Activated naive CD4-positive, alpha-beta T cell treated with Interleukin-2 at 50 U/mL for 16 hours (primary cell): ENCODE measurements at places on chromosomes 5 and 9.
A peak's percentile ranks its signal among the peaks of the same experiment; 100 is the strongest.

GRCh38 chr5:122332599-122333555, 20.8 kb downstream of the SNCAIP start:
- DNase-seq, result no peak

DNA sequence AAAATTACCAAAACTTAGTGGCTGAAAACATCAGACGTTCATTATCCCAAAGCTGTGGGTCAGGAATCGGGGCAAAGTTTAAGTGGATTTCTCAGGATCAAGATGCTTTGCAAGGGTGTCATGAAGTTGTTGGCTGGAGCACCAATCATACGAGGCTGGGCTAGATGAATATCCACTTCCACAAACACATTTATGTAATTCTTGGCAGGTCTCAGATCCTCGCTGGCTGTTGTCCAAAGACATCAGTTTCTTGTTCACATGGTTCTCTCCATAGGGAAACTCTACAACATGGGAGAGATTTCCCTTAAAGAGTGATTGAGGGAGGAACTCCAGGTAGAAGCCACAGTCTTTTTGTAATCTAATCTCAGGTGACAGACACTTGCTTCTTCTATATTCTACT, 20.2 kb upstream of the CCDC192 start:
- no peak for DNase-seq

GRCh38 chr5:154166901-154167791, 23.4 kb upstream of the GALNT10 start:
- no peak for DNase-seq

- DNase-seq, result no peak
These were observed 223.6 kb downstream of the MLLT3 start for GRCh38 chr9:20398536-20399338.

GRCh38 chr5:28743025-28743715, 1704.8 kb upstream of the CDH9 start:
- no peak for DNase-seq

DNA sequence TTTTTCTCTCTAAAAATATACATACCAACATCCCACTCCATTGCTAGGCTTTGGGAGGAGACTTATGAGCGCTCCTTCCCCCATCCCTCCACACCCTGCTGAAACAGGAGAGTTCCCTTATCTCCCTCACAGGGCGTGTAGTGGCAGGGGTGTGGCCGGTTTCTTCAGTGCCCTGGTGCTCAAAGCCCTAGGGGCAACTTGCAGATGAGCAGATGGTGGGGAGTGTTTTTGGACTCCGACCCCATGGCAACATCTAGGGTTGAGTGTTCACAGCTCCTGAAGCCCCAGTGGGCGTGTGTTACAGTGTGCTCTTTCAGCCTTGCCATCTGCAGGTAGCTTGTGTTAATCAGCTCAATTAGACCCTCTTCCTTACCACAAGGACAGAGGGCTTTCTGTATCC, 409.5 kb downstream of the MAT2B start:
- no peak for DNase-seq

DNA sequence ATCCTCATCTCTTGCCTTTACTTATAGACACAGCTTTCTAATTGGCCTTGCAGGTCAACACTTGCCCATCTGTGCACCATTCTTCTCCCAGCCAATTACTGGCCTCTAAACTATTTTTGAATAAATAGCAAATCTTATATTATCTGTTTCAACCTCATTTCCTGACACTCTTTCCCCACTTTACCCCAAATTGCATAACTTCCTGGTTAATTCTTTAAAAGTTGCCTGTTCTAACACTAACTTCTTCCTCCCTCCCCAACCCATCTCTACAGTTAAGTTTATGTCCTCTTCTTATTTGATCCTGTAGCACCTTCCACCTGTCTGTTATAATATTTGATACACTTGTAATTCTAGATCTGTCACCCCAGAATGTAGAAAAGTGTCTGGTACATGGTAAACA, 372.1 kb downstream of the PDE4D start:
- DNase-seq, result no peak

GRCh38 chr5:116772806-116773205, 198.2 kb upstream of the SEMA6A start:
- no peak for DNase-seq

DNA sequence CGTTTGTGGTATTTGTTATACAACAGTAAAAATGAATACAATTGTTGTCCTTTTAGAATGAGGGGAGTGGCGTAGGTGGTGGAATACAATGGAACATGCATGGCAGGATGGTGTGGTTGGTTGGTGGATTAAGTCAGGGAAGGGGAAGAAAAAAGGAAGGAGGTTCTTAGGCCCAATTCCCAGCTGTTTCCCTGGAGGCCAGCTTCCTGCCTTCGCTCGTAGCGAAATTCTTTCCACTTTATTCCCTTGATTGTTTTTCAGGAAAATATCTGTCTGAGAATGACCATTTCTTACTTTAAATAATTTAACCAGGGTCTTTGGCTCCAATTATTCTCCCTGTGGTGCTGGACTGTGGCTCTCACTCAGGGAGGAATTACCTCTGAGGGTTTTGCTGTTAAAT, 24.1 kb upstream of the DMAC1 start:
- no peak for DNase-seq

DNA sequence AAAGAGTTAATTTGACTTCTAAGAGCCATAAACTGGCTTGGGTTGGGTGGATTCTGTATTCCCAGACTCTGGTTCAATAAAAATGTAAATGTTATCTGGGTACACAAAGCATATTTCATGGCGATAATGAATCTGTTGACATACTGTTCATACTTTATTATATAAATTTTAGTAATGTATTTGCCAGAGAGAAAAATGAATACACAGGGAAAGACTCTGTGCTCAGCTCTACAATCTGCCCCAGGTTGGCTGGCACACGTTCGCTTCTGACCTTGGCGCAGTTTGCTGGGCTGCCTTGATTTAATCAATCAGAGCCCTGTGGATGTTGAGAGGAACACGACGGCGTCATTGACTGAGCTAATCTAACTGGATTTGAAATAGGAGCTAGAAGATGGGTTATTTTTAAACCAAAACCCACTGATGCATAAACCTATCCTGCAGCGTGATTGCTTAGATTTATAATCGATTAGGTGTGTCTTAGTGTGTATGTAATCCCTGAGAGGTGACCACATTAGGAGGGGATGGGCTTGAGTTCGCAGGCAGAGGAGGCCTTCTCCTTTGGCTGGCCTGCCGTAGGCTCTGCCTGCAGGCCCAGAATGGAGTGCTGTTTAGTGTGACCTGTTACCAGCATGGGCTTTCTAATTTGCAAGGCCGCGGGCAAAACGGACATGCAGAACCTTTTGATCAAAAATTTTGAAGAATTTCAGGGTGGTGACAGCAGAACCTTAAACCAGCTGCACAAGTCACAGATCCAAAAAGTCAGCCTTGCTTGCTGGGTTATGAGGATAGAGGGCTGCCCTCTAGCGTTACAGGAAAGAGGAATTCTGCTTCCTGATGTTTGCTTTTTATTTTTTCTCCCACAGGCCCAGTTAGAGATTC, 3.9 kb upstream of the ADCY2 start:
- DNase-seq, result no peak

GRCh38 chr9:128257907-128258306, 17.9 kb downstream of the GOLGA2 start:
- DNase-seq, result no peak

DNA sequence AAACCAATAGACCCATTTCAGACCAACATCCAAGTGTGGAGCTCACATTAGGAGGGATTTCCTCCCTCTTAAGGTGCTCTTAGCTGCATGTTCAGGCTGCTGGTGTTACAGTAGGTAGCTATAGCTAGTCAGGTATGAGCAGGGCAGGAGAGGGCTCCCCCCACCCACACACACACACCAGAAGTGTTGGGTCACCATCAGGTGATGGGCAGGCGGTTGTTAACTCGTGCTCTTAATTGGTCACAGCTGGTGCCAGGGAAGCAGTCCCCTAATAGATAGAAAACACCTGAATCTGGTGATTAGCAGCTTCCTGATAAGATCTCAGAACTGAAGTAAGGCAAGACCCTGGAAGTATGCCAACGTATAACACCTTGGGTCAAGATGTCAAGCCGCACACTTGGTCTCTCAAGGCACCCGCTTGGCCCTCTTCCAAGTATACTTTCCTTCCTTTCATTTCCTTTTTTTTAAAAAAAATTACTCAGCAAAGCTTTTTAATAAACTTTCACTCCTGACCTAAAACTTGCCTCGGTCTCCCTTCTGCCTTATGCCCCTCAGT, 532.4 kb downstream of the DNAH5 start:
- no peak for DNase-seq

DNA sequence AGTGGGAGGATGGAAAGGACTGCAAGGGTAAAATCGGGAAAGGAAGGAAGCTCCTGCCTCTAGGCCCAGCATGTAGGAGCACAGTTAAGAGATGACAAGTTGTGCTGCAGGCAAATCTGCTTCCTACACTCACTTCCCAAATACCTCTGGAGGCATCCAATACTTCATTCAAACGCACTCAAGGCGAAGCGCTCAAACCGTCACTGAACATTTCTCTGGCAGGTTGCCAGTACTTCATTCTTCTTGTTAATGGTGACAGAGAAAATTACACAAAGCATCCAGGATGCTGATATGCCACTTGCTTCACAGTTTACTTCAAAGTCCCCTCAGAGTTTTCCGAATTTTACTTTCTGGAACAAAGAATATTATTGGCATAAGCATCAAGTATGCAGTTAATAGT, 59.8 kb downstream of the NREP start:
- DNase-seq, result no peak

- DNase-seq, result no peak
These were observed 25.8 kb upstream of the TRIM32 start for GRCh38 chr9:116661037-116661954.

DNA sequence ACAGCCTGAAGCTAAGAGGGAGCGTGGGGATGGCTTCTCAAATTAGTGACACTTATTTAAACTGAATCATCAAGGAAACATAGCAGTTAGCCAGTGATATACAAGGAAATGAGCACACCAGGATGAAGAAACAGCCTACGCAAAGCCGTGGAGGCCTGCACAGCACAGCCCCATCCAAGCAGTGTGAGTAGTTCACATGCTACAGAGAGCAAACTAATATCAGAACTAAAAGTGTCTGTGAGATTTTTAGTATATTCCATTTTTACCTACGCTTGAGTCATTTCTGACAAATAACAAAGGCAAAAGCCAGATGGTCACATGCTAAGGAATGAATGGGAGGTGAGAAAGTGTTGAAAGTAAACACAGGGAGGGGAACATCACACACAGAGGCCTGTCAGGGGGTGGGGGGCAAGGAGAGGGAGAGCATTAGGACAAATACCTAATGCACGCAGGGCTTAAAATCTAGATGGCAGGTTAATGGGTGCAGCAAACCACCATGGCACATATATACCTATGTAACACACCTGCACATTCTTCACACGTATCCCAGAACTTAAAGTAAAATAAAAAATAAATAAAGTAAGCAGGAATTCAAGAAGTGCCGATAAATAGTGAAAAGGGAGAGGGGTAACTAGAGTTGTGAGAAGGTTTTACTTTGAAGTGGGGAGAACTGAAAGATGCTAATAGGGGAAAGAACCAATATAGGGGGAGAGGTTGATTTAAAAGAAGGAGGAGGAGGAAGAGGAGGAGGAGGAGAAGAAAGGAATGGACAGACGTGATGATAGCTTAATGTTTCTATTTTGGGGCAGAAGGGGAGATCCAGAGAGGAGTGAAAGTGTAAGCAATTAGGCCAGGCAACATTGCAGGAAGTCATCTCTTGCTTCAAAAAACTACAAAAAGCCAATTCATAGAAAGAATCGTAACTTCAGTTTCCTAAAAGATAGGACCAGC, 100.9 kb upstream of the PTGER4 start:
- DNase-seq, result peak; percentile 60

DNA sequence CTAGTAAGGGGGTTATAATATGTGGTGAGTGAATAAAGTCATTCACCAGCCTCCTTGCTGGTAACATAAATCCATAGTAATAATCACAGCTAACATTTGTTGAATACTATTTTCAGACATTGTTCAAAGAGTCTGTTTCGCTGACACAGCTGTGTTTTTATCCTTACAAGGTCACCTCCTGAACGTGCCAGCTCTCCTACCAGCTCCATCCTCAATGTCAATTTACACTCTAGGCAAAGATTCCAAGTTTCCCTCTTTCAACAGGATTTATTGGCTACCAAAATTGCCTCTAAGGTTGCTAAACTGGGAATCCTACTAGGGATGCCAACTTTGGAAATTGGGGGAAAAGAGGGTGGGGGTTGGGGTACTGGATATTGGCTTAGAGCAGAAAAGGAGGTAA, 30.7 kb upstream of the SMC5 start:
- DNase-seq, result no peak

DNA sequence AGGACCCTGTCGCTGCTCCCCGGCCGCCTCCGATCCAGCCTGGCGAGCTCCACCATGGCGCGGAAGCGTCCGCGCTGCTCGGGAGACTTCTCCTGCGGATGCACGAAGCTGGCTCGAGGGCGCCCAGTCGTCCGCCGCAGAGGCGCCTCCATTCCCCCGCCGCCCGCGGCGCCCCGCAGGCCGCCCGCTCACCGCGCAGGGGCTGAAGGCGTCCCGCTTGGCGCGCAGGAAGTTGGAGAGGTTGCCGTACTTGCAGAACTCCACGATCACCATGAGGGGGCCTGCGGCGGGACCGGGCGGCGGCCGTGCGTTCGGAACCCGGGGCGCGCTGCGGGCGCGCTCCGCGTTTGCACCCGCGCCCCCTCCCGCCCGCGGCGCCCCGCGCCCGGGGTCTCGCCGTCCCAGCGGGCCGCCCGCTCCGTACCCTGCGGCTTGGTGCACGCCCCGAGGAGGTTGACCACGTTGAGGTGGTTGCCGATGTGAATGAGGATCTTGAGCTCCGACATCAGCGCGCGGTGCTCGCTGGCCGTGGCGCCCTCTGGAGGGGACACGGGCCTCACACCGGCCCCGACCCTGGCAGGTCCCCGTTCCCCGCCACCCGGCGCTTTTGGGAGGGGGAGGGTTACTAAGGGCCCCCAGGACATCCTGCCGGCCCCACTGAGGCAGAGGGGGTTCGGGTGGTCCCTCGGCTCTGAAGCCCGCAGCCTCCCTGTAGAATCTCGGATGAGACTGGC, 27.7 kb upstream of the SCGB3A1 start:
- DNase-seq, result peak; percentile 17

GRCh38 chr5:160450164-160450932, 28.7 kb downstream of the PTTG1 start:
- DNase-seq, result no peak

- peak; percentile 3 for DNase-seq
These were observed 62.8 kb downstream of the SV2C start for GRCh38 chr5:76145945-76146344.
